Suprapubic skin (tissue), 4 donors: ENCODE measurements at places on chromosomes 2 and 18.
A peak's percentile ranks its signal among the peaks of the same experiment; 100 is the strongest.

DNA sequence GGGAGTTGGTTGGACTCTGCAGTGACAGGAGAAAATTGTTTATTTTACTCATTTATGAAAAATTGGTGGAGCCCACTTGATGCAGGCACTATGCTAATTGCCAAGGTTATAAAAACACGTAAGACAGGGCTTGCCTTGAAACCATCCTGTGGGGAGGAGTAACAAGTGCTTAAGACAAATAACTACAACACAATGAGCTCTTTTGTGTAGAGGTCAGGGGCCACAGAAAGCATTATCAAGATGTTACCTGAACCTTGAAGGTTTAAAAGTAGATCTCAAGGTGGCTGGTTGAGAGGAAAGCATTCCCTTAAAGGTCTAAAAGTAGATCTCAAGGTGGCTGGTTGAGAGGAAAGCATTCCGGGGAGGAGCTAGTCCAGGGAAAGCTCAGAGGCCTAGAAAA is 381.8 kb upstream of the POU3F3 start:
- H3K4me3 ChIP-seq, result no peak overlapping the region
- no peak for DNase-seq
- no peaks in the 10 kb centered on the region for H3K36me3 ChIP-seq
- H3K4me1 ChIP-seq, result no peaks in the 10 kb centered on the region

- no peaks in the 10 kb centered on the region for H3K27me3 ChIP-seq
- no peak overlapping the region for H3K27ac ChIP-seq
- H3K4me1 ChIP-seq, result no peaks in the 10 kb centered on the region
- H3K36me3 ChIP-seq, result no peaks in the 10 kb centered on the region
- no peak overlapping the region for H3K4me3 ChIP-seq
- no peak for DNase-seq
Measured at GRCh38 chr18:65737471-65737955, 13.3 kb upstream of the CDH7 start.

DNA sequence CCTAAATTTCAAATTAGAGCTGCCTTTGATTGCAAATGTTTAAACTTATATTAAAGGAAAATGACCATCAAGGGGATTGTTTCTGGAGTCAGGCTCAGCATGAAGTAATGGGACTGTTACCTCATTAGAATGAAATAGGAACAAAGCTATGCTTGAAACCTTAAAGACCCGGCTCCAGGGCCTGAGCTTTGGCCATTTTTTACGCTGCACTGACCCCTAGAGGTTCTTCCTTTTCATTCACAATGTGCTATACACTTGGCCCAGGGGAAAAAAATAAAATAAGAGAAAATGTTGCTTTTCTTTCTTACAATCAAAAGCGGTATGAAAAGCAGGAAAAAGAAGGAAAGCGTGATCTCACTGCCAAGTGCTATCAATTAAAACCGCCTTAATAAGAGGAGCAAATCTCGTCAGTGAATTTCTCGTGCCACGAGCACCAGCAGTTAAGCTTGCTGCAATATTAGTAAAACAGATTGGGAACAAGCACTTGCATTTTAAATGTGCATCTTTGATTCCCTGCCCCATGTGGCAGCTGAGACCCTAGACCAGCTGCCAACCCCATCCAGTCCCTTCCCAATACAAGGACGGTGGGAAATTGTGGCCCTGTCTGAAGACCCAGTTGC is 96.6 kb downstream of the MBD2 start:
- H3K4me1 ChIP-seq, result peaks cover 5% of the 10 kb centered on the region
- no peak for DNase-seq
- no peak overlapping the region for H3K4me3 ChIP-seq
- H3K27ac ChIP-seq, result no peak overlapping the region
- H3K36me3 ChIP-seq, result no peaks in the 10 kb centered on the region

DNA sequence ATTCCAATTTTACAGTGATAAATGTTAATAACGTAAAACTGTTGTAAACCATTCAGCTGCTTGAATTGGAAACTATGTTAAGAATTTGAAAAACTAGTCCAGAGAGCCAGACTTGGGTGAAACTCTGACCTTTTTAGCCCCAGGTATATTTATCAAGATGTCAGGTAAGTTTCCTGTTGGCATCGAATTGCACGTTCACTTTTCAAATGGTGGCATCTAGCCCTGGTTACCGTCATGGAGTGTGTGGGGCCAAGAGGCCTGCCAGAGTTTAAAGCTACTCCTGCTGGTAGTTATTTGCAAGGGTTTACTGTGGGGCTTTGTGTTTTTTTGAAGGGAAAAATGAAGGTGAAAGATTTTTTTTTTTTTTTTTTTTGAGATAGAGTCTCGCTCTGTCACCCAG is 109.9 kb downstream of the WDSUB1 start:
- H3K27me3 ChIP-seq, result no peaks in the 10 kb centered on the region
- H3K4me1 ChIP-seq, result no peaks in the 10 kb centered on the region
- H3K27ac ChIP-seq, result no peak overlapping the region
- H3K4me3 ChIP-seq, result no peak overlapping the region
- peaks cover 74% of the 10 kb centered on the region for H3K36me3 ChIP-seq

- peaks cover 96% of the 10 kb centered on the region for H3K36me3 ChIP-seq
- no peak for DNase-seq
- no peak overlapping the region for H3K27ac ChIP-seq
- H3K27me3 ChIP-seq, result no peaks in the 10 kb centered on the region
- H3K4me1 ChIP-seq, result no peaks in the 10 kb centered on the region
Measured at GRCh38 chr2:27638709-27639108, 9.9 kb downstream of the GPN1 start.

DNA sequence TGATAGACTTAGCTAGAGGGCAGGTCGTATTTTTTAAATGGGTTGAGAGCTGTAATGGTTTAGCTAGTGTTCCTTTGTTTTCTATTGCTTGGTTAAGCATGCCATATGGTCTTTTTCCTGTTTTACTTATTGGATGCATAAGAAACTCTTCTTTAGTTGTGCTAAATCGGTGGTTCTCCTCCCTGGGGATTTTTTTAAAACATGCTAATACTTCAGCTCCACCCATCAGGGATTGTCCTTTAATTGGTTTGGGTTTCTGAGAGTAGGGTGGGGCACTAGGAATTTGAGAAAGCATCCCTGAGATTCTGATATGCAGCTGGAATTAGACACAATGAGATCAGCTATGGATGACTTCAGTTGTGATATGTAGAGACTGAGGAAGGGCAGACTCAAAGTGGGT is 497.2 kb downstream of the THSD7B start:
- no peak overlapping the region for H3K27ac ChIP-seq
- no peak for DNase-seq
- H3K27me3 ChIP-seq, result no peaks in the 10 kb centered on the region

- H3K27me3 ChIP-seq, result no peaks in the 10 kb centered on the region
- H3K27ac ChIP-seq, result no peak overlapping the region
- peaks cover 15% of the 10 kb centered on the region for H3K4me1 ChIP-seq
- H3K36me3 ChIP-seq, result no peaks in the 10 kb centered on the region
- H3K4me3 ChIP-seq, result peak overlapping the region; percentile 37
- DNase-seq, result no peak
Measured at GRCh38 chr18:3666526-3667254, 216.7 kb downstream of the TGIF1 start.

GRCh38 chr2:72543497-72544216 is 282.2 kb downstream of the EXOC6B start:
- H3K27me3 ChIP-seq, result no peaks in the 10 kb centered on the region
- no peaks in the 10 kb centered on the region for H3K36me3 ChIP-seq
- peaks cover 5% of the 10 kb centered on the region for H3K4me1 ChIP-seq
- no peak for DNase-seq

DNA sequence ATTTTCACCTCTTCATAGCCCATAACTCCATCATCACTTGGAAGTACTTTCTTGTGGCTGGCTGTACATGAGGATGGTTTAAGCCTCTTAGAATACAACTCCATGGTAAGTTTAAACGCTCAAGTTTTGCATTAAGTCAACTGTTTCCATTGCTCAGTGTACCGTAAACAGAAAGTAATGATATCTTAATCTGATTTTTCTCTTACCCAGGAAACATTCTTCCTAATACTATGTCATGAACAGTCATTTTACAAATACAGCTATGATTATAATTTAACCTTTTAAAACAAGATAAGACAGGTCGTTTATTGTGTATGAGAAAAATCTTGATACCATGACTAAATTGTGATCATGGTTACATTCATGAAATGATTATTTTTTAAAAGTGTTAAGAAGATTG is 11.6 kb upstream of the DYNC2LI1 start:
- no peak for DNase-seq
- H3K27me3 ChIP-seq, result no peaks in the 10 kb centered on the region
- peaks cover 33% of the 10 kb centered on the region for H3K4me1 ChIP-seq

DNA sequence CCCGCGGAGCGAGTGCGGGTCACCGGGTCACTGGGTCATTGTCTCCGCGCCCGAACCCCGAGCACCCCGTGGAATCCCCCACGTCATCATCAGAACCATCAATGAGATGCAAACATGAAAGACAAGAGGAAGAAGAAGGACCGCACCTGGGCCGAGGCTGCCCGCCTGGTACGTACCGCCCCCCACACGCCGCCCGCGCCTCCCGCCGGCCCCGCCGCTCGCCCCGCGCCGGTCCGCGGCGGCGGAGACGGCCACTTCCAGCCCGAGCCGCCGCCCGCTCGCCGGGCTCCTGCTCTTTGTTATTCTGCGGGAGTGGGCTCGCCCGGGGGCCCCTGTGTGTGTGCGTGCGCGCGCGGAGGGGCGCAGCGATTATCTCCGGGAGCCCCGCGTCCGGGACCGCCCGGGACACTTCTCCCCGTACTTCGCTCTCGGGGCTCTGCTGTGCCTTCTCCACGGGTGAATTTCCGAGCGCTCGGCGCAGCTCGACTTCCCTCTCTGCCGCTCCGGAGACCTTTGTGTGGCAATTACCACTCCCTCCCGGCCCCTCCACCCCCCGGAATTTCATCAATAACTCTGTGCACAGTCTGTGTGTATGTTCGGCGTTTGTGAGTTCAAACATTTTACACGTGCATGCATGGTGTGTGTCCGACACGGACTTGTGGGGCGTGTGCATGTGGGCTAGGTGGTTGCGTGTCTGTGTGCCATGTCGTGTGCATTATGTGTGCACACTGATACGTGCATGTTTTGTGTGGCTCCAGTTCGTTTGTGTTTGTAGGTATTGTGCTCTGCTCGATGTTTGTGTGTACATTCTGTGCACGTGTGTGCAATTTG is 714 bp downstream of the ASXL3 start:
- peak overlapping the region; percentile 61 for H3K4me3 ChIP-seq
- H3K4me1 ChIP-seq, result peaks cover 12% of the 10 kb centered on the region
- H3K36me3 ChIP-seq, result no peaks in the 10 kb centered on the region
- DNase-seq, result peak; percentile 81

GRCh38 chr2:238728330-238729260 is 119.3 kb upstream of the TWIST2 start:
- peak overlapping the region; percentile 86 for H3K27ac ChIP-seq
- H3K4me1 ChIP-seq, result peaks cover 27% of the 10 kb centered on the region
- H3K36me3 ChIP-seq, result no peaks in the 10 kb centered on the region
- no peaks in the 10 kb centered on the region for H3K27me3 ChIP-seq

DNA sequence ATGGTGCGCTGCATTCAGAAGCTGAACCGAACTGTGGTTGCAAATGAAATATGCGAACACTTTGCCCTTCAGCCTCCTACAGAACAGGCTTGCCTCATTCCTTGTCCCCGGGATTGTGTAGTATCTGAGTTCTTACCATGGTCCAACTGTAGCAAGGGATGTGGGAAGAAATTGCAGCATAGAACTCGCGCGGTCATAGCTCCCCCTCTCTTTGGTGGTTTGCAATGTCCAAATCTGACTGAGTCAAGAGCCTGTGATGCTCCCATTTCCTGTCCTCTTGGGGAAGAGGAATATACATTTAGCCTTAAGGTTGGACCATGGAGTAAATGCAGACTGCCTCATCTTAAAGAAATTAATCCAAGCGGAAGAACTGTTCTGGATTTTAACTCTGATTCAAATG is 291.4 kb downstream of the THSD7B start:
- no peak overlapping the region for H3K27ac ChIP-seq
- H3K36me3 ChIP-seq, result no peaks in the 10 kb centered on the region
- H3K27me3 ChIP-seq, result no peaks in the 10 kb centered on the region
- H3K4me3 ChIP-seq, result no peak overlapping the region
- H3K4me1 ChIP-seq, result no peaks in the 10 kb centered on the region

DNA sequence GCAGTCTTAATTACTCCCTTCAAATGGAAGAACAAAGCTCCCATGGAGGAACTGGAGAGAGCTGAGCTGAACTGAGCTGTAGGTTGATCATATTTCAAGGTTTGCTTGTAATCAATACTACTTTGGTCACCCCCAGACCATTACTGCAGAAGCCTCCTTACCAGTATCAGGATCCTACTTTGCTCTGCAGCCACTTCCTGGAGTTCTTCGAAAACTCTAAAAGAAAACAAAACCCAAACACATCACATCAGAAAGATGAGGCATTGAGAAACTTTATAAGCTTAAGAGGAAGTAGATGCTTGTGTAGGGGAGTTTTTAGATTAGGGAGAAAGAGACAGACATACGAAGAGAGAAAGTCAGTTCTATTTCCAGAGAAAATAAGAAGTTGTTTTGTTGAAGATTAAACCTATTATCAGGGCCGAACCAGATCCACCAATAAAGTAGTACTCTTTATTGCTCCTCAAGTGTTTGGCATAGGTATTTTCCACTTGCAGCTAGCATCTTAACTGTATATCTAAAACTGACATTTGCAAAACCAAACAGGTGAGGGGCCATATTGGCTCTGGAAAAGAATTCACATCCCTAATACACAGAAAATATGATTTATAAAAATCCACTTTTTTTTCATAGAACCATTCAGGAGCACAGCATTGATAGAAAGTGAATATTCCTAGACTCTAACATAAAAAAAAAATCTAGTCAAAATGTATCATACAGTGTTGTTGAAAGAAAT is 166.9 kb upstream of the KLF7 start:
- DNase-seq, result no peak
- H3K4me1 ChIP-seq, result peaks cover 29% of the 10 kb centered on the region
- H3K36me3 ChIP-seq, result no peaks in the 10 kb centered on the region
- no peak overlapping the region for H3K4me3 ChIP-seq

DNA sequence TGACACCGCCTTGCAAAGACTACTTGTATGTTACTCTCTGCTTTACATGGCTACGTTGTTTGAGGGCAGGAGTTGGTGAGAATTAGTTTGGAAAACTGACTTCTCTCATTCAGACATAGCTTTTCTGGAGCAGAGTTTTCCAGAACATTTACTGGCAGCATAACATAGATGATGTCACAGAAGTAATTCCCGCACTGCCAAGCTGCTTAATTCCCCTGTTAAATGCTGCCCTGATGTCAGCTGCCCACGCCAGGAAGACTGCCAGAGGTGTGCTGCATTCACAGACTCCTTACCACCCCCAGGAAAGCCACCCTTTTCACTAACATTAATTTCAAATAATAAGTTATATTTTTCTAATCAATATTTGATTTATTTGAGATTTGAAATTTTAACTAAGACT is 24.7 kb upstream of the PTPN2 start:
- H3K27me3 ChIP-seq, result peaks cover 24% of the 10 kb centered on the region
- no peak overlapping the region for H3K27ac ChIP-seq
- H3K36me3 ChIP-seq, result no peaks in the 10 kb centered on the region
- peaks cover 8% of the 10 kb centered on the region for H3K4me1 ChIP-seq
- DNase-seq, result no peak
